NCI-H2081 (cell line): ENCODE measurements at places on chromosomes 4 and X.

GRCh38 chr4:73669410-73670183 lies 49.4 kb upstream of the RASSF6 start:
- DNase-seq: no peak

DNA sequence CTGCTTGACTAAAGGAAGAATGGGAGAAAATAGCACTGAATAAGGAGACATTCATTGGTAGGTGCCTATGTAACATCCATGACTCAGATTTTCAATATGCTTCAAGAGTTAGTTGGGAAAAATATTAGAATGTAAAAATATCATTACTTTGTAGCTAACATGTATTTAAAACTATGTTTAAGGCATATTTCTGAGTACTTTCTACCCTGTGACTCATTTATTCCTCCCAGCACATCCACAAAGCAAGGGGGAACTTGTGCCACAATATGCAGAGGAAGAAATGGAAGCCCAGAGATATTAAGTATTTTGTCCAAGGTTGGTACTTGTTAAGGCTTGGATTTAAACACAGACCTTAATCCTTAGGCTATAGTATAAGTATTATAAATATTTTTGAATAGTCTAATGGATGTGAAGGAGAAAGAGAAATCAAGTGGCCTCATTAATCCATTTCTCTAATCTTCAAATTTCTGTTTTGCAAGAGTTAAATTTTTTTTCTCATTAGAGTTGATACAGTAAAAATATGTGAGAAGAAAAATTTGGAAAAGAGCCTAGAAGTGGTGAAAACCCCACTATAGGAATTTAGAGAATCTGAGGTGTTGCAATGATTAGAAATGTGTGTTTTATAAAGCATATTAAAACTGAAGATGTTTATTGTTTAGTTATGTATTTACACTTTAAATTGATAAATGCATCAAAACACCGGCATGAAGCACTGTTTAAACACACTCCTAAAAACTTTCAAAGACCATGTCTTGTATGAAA lies 149.3 kb upstream of the GYPA start:
- DNase-seq: no peak

- no peak for DNase-seq
Observed at GRCh38 chr4:25107827-25108516, 52.3 kb downstream of the SEPSECS start.

GRCh38 chr4:45927641-45928040 lies 196.2 kb downstream of the GABRG1 start:
- no peak for DNase-seq

DNA sequence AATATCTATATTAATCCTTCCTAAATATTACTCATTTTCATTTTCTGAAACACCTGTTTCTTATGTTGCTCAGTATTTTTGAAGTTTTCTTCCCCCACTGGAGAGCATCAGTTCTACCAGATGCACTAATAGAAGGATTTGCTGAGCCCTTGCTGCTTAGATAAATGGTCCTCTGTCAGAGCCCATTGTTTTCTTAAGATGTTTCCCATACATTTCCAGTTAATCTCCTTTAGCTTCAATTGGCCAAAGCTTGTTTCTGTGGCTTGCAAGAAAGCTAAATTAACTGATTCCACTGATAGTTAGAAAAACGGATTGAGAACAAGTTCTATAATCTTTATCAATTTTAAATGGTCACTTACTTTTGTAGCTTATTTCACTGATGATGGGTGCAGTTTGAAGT lies 1425.5 kb downstream of the PCDH18 start:
- DNase-seq: no peak

DNA sequence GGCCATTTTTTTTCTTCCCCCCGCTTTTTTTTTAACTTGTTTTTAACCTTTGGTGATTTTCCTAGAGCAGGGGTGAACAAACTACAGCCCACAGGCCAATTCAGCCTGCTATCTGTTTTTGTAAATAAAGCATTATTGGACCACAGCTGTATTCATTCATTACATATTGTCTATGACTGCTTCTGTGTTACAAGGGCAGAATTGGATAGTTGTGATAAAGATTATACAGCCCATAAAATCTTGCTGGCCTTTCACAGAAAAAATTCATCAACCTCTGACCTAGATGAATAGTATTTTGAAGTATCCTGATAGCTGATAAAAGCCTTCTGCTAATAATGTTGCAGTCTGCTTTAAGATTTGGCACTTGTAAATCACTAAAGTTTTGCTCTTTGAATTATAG lies 63.4 kb downstream of the SMAD1 start:
- DNase-seq: no peak

DNA sequence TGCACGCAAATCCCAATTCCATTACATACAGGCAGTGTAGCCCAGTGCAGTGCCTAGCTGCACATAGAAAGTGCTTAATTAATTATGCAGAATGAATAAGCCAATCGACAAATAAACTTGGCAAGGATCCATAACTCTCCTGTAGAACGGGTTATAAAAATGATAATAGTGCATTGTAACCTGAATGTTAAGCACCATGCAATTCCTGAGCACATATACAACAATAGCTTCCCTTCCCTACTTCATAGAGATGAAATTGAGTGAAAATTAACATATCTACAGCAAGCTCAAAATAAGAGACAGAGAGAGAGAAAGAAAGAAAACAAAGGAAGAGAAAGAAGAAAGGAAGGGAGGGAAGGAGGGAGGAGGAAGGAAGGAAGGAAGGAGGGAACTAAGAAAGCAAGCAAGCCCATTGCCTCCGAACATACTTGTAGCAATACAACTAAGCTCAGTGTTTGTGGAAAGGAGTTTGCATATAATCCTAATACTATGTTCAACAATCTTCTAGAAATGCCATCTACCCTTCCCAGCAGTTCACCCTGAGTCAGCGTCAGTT lies 1074.0 kb upstream of the LCORL start:
- no peak for DNase-seq

DNA sequence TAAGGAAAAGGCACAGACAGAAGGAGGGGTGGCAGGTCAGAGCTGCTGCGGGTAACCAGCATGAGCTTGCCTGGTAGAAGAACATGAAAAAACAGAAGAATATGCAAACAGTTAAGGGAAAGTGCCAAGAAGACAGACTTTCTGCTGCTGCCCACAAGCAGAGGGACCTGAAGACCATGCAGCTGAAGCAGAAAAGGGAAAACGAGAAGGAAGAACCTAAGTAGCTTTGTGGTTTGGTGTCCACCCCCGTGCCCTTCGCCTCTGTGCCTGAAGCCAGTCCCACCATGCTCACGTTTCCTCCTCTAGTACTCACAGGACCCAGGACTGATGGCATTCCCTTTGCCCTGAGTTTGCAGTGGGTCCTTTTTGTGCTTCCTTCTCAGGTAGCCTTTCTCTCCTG lies 62.8 kb downstream of the UBA6 start:
- DNase-seq: no peak

DNA sequence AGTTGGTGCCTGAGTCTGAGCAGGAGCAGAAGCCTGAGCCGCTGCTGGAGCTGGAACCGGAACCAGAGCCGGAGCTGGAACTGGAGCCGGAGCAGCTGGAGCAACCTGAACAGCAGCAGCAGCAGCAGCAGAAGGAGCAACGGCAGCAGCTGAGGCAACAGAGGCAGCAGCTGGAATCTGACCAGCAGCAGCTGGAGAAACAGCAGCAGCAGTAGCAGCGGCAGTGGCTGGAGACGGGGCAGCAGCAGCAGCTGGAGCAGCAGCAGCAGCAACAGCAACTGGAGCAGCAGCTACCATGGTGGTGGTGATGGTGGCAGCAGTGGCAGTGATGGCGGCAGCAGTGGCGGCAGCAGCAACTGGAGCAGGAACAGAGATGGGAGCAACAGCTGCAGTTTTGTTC lies 61.5 kb downstream of the AMOT start:
- DNase-seq: no peak

GRCh38 chr4:36222702-36223101 lies 21.6 kb downstream of the ARAP2 start:
- DNase-seq: no peak

DNA sequence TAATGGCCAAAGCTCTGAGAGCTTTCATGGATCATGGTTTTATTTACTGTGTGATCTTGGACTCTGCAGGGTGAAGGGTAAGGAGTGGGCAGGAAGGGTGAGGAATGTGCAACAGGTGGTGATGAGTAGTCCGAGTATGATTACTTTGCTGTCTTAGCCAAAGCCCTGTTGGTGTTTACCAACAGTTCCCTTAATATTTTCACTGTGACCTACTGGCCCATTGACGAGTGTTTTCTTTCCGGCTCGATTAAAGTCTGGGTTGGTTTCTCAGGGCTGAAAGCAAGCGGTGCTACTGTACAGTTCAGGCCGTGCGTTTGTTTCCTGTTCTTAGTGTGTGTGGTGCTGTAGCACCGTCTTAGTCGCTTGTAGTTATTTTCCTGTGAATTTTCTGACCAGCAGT lies 2.6 kb downstream of the ARHGAP24 start:
- no peak for DNase-seq

- DNase-seq: no peak
Observed at GRCh38 chr4:176592976-176593670, 199.6 kb downstream of the VEGFC start.

DNA sequence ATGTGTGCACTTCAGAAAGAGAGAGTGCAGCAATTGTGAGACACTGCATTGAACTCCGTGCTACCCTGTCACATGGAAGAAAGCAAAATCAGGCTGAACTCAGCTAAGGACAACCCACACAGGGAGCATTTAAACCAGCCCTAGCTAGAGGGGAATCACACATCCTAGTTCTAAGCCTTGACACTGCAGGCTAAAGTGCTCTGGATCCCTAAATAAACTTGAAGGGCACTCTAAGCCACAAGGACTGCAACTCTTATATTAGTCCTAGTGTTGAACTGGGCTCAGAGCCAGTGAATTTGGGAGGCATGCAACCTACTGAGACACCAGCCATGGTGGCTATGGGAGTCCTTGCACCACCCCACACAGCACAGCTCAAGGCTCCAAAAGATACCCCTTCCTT lies 311.9 kb downstream of the OPHN1 start:
- DNase-seq: no peak

DNA sequence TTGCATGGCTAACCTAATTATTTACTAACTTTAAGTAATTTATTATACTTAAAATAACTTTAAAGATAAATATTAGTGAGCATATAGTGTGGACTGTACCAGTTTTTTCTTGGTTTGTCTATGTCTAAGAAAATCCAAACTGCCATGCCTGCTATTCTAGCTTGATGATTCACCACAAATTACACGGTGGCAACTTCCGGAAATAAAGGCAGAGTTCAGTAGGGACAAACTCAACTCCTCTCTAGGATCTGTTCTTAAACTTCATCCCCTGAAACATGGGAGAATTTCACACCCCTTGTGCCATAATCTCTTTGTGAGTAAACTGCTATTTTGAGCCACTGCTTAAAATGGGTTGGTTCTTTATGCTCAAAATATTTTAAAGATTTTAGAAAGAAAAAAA lies 213.6 kb upstream of the NRK start:
- DNase-seq: no peak

DNA sequence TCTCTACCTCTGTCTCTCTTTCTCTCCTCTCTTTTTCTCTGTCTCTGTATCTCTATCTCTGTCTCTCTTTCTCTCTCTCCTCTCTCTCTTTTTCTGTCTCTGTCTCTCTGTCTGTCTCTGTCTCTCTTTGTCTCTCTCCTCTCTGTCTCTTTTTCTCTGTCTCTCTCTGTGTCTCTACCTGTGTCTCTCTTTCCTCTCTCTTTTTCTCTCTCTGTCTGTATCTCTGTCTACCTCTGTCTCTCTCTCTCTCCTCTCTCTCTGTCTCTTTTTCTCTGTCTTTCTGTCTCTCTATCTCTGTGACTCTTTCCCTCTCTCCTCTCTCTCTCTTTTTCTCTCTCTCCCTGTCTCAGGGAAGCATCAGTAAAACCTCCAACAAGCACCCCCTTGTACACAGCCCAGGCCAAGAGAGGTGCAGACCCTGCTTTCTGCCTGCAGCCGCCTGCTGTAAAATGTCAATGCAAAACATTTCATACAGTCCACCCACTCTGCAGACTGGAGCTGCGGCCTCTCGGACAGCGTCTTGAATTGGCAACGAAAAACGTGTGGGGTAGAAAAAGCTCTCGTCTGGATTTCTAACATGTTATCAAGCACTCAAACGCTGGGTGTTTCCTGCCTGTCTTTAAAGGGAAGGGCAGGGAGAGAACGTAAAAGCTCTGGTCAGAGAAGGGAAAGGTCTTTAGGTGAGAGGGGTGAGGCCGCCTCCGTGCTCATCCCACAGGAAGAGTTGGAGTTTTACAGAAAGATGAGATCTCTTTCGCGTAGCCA lies 3.7 kb upstream of the SHOX start:
- DNase-seq: no peak

- DNase-seq: no peak
Observed at GRCh38 chr4:84224522-84224921, 274.6 kb downstream of the NKX6-1 start.

GRCh38 chr4:64068096-64068495 lies 341.2 kb downstream of the TECRL start:
- no peak for DNase-seq

GRCh38 chrX:8913655-8914409 lies 112.6 kb upstream of the FAM9A start:
- DNase-seq: no peak

DNA sequence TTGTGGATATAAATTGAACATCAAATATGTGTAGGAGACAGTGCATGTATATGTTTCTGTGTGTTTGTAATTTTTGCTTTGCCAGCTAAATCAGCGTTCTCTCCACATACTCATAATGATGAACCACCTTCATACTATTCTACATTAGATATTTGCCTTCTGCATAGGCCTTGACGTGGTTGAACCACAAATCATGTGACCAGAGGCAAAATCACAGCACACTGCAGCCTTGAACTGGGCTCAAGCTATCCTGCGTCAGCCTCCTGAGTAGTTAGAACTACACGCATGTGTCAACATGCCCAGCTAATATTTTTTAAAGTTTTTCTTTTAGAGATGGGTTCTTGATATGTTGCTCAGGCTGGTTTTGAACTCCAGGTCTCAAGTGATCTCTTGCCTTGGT lies 9.5 kb downstream of the UBQLN2 start:
- no peak for DNase-seq

GRCh38 chr4:152065545-152065944 lies 304.7 kb upstream of the GATB start:
- no peak for DNase-seq

GRCh38 chrX:110732266-110732665 lies 63.4 kb downstream of the CHRDL1 start:
- DNase-seq: no peak

DNA sequence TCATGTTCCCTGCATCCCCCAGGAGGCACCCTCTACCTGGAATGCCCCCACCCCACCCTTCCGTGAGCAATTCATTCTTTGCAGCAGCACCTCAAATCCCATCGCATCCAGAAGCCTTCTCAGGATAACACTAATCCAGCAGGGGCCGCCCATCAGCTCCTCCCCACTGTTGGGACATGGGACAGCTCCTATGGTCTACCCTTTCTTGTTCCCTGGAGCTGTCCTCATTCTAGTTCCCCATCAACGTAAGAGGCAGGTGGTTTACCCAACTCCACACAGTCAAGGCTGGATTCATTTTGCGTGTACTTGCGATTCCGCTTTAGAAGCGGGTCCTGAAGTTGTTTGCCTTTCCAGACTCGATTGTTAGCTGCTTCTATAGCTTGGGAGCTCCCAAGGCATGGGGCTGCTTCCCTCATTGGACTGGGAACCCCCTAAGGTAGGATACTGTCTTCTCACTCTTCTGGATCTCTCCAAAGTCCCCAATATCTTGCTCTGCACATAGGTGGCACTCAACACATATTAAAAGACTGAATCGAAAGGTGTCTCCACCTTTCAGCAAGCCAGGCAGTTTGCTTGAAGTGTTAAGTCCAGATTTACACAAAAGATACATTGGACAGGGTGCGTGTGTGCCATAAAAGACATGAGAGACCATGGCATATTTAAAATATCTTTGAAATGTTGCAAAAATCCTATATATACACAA lies 942 bp upstream of the APLN start:
- no peak for DNase-seq

- no peak for DNase-seq
Observed at GRCh38 chr4:108342325-108342970, 173.7 kb upstream of the LEF1 start.

- DNase-seq: no peak
Observed at GRCh38 chr4:163858515-163858914, 364.0 kb downstream of the TMA16 start.
